ENCODE measurements at places on chromosomes 3 and 15.

DNA sequence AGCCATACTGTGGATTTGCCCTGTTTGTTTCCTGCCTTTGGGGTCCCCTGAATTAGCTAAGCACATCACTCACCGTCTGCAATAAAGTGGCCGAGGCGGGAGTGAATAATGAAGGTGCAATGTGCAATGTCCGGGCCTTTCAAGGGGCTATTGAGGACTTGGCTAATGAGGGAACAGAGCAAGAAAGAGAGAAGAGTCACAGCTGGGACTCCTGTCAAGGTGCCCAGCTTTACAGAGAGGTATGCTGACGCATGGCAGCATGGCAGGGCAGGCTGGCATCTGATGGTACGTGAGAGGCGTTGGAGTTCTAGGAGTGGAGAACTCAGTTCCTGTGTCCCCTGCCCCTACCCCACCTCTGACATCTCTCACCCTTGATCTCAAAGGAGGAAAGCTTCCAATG is 13.8 kb upstream of the ATP2B2 start:
- peak; percentile 16 for DNase-seq
- H3K4me1 ChIP-seq: no peaks in the 10 kb centered on the region
- H3K27ac ChIP-seq: no peak overlapping the region
- no peaks in the 10 kb centered on the region for H3K36me3 ChIP-seq

- H3K27me3 ChIP-seq: no peaks in the 10 kb centered on the region
- peaks cover 70% of the 10 kb centered on the region for H3K36me3 ChIP-seq
- H3K4me3 ChIP-seq: no peak overlapping the region
- DNase-seq: no peak
Observed at GRCh38 chr3:17044855-17045254, 160.1 kb downstream of the PLCL2 start.

DNA sequence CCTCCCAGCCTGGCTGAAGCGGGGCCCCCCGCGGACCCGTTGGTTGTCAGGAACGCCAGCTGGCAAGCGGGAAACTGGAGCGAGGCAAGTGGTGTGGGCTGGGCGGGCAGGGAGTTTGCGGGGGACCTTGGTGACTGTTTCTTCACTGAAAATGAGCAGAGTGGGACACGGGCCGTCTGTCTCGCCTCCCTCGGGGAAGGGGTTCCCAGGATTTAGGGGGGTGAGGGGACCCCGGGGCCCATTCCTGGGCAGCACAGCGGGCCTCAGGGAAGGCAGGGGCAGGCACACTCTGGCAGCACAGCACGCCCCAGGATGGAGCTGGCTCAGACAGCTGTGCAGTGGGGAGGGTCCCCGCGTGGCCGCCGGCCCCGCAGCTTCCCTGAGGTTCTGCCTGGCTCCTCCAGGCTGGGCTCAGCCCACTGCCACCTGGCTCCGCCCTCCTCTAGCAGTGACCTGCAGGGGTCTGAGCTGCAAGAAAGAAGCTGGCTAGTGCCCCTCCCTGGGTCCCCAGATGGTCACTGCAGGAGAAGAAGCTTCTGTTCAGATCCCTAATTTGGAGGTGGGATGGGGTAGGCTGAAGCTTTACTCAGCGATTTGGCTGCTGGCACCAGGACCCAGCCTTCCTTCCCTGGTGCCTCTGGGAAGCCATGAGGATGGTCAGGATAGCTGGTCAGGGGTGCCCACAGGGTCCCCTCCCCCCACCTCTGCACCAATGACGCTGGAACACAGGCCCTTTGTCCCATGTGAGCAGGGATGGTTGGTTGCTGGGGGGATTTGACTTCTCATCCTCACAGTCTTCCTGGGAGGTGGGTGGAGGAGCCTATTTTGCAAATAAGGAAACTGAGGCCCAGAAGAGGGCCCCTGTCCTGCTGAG is 90.4 kb downstream of the TBC1D2B start:
- peaks cover 19% of the 10 kb centered on the region for H3K4me1 ChIP-seq
- no peaks in the 10 kb centered on the region for H3K36me3 ChIP-seq
- no peaks in the 10 kb centered on the region for H3K27me3 ChIP-seq
- no peak overlapping the region for H3K27ac ChIP-seq

GRCh38 chr3:143657391-143657790 is 190.9 kb downstream of the SLC9A9 start:
- H3K36me3 ChIP-seq: no peaks in the 10 kb centered on the region
- no peaks in the 10 kb centered on the region for H3K4me1 ChIP-seq
- H3K4me3 ChIP-seq: no peak overlapping the region
- no peaks in the 10 kb centered on the region for H3K27me3 ChIP-seq
- no peak for DNase-seq
- H3K27ac ChIP-seq: no peak overlapping the region

GRCh38 chr15:40863660-40864270 is 10.3 kb downstream of the RHOV start:
- DNase-seq: no peak
- peaks cover 7% of the 10 kb centered on the region for H3K4me1 ChIP-seq
- no peak overlapping the region for H3K27ac ChIP-seq
- H3K4me3 ChIP-seq: no peak overlapping the region
- H3K27me3 ChIP-seq: no peaks in the 10 kb centered on the region

DNA sequence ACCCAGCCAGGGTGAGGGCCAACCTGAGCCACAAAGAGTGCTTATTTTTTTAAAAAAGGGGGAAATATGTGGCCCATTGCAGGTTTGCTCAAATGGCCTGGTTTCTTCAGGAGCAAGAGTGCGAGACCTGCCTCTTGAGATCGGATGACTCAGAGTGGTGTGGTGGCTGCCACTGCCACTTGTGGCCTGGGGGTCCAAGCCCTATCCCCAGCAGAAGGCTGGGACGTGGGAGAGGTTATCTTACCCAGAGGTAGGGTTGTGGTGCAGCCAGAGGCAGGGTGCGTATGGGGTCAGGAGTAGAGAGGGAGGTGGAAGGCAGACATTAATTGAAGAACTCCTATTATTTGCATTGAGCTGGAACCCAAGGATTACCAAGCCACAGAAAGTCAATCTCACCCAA is 83.2 kb upstream of the SMAD3 start:
- DNase-seq: no peak
- no peak overlapping the region for H3K4me3 ChIP-seq
- no peaks in the 10 kb centered on the region for H3K4me1 ChIP-seq
- H3K27ac ChIP-seq: no peak overlapping the region
- no peaks in the 10 kb centered on the region for H3K36me3 ChIP-seq
- peaks cover 27% of the 10 kb centered on the region for H3K27me3 ChIP-seq

- no peak overlapping the region for H3K27ac ChIP-seq
- H3K36me3 ChIP-seq: peaks cover 21% of the 10 kb centered on the region
- H3K4me1 ChIP-seq: peaks cover 7% of the 10 kb centered on the region
- H3K27me3 ChIP-seq: no peaks in the 10 kb centered on the region
Observed at GRCh38 chr3:172223870-172224269, 184.5 kb downstream of the FNDC3B start.

DNA sequence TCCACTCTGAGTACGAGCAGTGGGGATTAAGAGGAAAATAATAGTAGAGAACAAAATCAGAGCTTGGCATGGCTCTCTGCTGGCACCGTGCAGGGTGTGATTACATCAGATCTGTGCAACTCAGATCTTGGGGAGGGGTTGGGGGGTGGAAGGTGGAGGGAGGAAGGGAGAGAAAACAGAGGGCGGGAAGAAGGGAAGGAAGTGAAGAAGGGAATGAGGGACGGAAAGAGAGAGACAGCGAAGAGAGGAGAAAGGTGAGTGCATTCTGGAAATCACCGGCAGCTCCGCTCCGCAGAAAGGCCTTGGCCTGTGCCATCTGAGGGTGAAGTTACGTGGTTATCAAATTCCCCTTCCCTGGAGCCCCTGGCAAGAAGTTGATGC is 31.0 kb upstream of the ADAMTS17 start:
- H3K4me3 ChIP-seq: peak overlapping the region; percentile 29
- H3K4me1 ChIP-seq: peaks cover 7% of the 10 kb centered on the region
- peaks cover 59% of the 10 kb centered on the region for H3K27me3 ChIP-seq
